Activated T-cell treated with anti-CD3 and anti-CD28 coated beads, Interleukin-2, amount 50 U/mL, for 24 hours (primary cell): ENCODE measurements at places on chromosomes 4 and X.

DNA sequence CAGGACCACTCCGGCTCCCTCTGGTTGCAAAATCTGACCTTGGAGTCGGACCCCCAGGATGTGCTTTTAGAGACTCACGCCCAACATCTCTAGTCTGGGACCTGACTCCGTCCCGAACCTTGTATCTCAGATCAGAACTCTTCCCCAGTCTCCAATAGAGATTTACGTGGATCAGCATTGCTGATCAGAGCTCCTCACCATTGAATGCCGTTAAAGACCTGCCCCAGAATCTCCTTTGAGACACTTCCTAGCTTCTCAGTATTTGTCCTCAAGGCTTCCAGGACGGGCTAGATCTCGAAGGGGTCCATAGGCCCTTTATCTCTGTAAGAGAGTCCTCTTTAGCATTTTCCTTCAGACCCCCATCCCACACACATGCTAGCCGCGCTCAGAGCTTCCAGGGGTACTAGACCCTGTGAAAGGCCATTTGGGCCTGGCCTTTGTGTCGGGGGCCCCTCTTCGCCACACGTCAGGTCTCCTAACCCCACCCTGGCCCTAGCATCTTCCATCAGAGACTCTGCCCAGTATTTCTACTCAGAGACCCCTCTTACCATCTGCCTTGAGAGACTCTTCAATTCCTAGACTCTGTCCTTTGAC is 662 bp downstream of the UBA1 start:
- DNase-seq, result no peak

DNA sequence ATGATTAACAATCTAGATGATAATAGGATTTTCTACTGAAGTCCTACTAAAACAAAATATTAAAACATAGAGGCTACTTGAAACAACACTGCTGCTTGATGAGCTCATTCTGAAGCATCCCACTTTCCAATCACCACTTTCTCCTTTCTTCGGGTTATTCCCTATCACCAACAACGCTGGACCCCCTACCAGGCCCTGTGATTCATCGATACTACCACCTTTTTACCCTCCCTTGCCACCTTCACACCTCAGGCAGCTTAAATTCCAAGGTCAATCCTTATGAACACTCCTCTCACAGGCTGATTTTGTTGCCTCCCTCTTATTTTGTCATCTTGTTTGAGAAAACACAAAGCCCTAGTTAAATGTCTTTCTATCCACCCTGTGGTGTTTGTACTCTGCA is 102.6 kb downstream of the IQCM start:
- DNase-seq, result no peak

DNA sequence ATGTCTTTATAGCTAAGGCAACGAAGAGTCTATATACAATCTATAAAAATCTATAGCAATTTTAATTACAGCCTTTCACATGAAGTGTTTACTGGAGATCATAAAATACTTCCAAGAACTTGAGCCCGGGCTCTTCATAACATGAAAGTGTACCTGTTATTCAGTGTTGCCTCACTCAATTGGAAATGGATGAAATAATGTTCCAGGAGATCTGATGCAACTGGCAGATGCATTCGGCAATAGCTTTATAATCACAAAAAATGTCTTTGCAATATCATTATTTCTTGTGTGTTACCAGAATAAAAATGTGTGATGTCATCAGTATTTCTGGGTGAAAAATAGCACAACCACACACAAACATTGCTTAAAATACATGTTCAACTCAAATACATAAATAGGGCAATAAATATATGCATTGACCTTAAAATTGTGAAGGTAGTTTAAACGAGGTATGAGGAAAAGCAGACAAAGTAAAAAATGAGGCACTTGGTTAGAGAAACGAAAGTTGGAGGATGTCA is 1266.8 kb upstream of the PCDH7 start:
- no peak for DNase-seq

GRCh38 chrX:75582511-75582910 is 59.7 kb upstream of the ZDHHC15 start:
- no peak for DNase-seq

DNA sequence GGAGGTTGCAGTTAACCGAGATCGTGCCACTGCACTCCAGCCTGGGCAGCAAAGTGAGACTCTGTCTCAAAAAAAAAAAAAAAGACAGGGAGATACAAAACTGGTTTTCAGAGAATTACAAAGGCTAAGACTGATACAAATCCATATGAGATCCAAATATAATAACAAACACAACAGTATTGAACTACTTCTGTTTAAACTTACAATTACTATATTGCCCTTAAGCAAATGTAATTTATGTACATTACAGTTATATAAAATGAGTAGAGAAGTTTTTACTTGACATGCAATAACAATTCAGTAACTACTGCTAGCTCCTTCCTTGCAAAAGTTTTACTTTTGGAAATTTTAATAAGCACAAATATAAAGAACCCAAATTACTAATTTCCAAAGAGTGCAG is 52.6 kb upstream of the PABPC1L2A start:
- DNase-seq, result no peak

- DNase-seq, result no peak
Observed at GRCh38 chr4:118981839-118982381, 93.3 kb downstream of the SYNPO2 start.

- no peak for DNase-seq
Observed at GRCh38 chrX:107323786-107324492, 117.5 kb downstream of the DNAAF6 start.

GRCh38 chr4:7676398-7676922 is 241.7 kb upstream of the PSAPL1 start:
- DNase-seq, result no peak

GRCh38 chrX:31445542-31445941 is 373.7 kb upstream of the FTHL17 start:
- DNase-seq, result no peak

GRCh38 chrX:49212861-49213260 is 12.9 kb upstream of the SYP start:
- DNase-seq, result no peak

DNA sequence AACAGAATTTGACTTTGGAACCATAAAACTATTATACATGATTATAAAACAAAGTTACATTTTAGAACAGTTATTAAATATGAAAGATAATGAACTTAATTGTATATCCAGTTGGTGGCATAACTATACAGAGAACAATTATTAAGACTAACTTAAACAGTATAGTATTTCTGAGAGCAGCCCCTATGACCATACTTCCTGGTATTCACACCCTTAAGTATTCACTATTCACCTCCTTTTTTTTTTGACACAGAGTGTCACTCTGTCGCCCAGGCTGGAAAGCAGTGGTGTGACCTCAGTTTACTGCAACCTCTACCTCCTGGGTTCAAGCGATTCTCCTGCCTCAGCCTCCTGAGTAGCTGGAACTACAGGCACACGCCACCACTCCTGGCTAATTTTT is 74.5 kb downstream of the FRYL start:
- DNase-seq, result no peak

DNA sequence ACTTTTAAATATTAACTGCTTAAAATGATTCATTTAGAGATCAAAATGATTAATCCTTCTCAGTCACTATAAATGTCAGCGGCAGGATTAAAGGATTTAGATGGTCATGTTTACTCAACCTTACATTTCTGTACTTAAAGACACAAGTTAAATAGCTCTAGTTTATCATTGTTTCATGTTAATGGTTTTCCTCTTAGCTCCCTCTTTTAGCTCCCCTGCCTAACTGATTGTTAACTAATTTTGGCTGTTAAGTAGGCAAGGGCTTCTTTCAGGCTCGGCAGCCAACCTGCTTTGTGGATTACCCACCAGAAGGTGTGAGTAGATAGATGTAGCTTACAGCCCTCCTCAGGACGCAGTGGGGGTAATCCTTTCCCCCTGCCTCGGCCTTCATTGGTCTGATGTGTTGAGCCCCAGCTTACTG is 96.0 kb downstream of the TENM3 start:
- DNase-seq, result no peak

DNA sequence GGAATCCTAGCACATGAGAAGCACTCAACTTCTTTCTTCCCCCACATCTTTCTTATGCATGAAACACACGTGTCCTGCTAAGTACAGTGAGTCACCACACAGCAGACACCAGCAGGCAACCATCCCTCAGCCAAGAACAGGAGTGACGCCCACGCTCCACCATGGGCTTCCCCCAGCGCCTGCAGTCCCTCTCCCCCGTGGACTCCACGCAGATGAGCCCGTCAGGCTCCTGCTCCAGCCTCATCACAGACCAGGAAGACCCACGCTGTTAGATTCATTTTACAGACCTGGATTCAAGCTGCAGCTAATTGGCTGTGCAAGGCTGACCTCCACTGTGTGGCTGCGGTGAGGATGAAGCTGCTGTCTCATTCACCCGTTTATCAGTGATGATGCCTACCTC is 16.7 kb downstream of the HMX1 start:
- DNase-seq, result no peak

DNA sequence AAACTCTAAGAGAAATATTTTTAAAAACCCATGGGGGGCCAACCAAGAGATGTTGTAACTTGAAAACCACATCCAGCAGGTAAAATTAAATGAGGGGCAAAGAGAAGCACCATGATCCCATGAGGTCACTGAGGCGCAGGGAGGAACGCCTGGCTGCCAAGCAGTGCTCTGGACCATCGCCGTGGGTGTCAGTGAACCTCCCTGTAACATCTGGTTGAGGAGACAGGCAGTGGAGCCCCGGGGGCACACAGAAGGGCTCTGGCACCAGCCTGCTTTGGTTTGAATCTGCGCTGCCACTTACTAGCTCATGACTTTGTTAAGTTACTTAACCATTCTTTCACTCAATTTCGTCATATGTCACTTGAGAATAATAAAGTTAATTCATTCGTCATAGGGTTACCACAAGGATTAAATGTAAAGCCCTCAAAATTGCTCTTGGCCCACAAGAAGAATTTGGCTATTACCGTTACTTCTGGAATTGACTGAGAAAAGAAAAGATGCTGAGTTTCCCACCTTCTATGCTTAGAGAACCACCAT is 41.6 kb upstream of the SLC25A4 start:
- DNase-seq, result no peak

DNA sequence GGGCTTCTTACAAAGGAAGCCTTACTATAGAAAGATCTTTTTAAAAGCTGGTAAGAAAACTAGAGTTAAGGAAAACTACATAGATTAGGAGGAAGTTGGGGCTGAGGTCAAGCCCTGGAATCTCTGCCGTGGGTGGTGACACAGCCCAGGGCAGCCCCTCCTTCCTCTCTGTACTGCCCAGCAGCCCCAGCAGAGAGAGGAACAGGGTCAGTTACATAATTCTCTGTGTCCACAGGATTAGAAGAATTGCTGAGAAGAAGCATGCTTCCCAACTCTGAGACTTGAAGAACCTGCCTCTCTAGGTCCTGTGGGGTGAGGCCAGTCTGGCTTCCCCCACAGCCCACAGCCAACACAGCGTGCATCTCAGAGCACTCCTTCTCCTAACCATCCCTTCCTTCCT is 9.2 kb upstream of the ABLIM2 start:
- no peak for DNase-seq

GRCh38 chr4:178966644-178967043 is 1524.4 kb upstream of the AGA start:
- no peak for DNase-seq

DNA sequence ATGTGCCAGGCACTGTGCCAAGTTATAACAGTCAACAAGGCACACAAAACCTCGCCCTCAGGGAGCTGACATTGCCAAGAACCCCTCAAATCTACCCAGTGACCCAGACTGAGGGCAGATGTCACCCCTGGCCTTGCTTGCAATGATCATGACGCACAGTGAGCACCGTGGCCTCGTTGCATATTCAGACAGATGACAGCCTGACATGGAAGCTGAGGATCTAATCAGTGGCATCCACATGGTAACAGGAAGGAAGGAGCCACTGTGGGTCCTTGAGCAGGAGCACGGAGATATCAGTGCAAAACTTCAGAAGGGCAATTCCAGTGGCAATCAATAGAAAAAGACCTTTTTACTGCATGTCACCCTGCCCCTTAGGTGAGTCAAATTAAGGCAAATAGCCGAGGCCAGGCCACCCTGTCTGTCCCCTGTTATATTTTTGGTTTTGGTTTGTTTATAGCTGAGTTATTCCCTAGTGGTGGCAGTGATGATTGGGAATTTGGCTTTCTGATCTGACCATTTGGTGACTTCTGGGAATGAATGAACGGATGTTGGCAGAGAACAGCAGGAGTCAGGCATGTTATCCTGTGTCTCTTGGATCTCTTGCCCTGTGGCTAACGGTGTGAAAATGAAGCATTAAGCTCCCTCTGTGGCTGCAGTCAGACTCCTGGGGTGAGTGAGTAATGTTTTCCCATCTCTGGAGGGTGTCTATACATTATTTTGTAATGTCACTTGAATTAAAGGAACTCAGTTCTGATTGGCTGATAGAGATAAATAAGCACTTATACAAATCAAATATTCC is 20.4 kb downstream of the WDR13 start:
- peak; percentile 12 for DNase-seq

GRCh38 chr4:145207934-145208333 is 27.5 kb upstream of the OTUD4 start:
- no peak for DNase-seq

GRCh38 chr4:112739442-112739841 is 102.5 kb downstream of the LARP7 start:
- DNase-seq, result no peak

DNA sequence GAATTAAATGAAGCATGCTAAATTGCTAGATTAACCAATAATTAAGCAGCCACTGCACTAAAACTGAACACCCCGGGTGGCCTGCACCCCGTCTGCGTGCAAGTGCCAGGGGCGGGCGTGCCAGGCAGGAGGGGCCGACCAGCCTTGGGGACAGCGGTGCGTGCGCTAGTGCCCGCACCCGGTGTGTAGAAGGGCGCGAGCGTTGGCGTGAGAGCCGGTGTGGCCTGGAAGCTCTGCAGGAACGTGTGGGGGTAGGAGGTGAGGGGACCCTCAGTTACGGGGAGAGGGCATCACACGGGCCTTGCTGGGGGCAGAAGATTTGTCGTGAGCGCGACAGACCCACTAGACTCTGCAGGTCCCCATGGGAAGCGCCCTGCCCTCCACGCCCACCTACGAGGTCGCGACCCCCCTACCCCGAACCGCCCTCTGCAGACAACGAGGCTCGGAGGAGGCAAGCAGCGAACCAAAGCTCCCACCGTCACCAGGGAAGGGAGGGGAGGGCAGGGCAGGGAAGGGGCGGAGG is 105.8 kb downstream of the FAM53A start:
- DNase-seq, result no peak

DNA sequence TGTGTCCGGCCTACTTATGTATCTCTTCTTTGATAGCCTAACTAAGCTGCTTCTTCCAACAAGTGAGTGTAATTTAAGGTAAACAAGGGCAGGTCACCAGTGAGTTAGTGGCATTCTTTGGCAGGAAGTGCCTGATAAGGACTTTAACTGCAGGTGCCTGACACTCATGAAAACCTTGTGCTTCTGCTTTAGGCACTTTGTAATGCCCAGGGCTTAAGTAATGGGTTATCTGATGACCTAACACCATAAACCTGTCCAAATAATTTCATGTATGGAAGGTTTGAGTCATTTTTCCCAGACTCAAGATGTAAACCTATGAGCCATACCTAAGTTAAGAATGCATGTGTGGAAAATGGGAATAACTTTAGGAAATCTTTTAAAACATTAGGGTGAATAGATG is 43.0 kb downstream of the BCOR start:
- DNase-seq, result no peak

GRCh38 chr4:113977526-113977855 is 2.0 kb downstream of the ARSJ start:
- no peak for DNase-seq
